Inflammatory macrophage (primary cell): ENCODE measurements at places on chromosomes 11 and 22.
A peak's percentile ranks its signal among the peaks of the same experiment; 100 is the strongest.

- DNase-seq, result no peak
Observed at GRCh38 chr11:26698224-26698623, 23.6 kb downstream of the SLC5A12 start.

DNA sequence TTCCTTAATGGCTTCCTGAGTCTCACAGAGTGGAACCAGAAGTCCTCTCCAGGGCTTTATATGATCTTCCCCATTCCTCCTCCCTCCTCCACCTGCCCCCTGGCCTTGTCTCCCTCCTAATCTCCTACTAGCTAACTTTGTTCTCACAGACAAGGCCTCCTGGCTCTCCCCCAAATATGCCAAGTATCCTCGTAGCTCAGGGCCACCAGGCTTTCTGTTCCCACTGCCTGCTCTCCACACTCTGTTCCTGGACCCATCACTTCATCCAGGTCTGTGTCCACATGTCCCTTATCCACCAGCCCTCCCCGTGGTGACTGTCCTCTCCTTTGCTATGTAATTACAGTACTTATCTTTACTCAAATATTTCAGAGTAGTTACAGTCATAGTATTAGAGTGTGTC is 23.2 kb upstream of the LMO1 start:
- DNase-seq, result no peak

GRCh38 chr11:35723913-35724312 is 61.3 kb downstream of the TRIM44 start:
- DNase-seq, result no peak

- DNase-seq, result no peak
Observed at GRCh38 chr11:92837595-92837994, 131.9 kb upstream of the MTNR1B start.

DNA sequence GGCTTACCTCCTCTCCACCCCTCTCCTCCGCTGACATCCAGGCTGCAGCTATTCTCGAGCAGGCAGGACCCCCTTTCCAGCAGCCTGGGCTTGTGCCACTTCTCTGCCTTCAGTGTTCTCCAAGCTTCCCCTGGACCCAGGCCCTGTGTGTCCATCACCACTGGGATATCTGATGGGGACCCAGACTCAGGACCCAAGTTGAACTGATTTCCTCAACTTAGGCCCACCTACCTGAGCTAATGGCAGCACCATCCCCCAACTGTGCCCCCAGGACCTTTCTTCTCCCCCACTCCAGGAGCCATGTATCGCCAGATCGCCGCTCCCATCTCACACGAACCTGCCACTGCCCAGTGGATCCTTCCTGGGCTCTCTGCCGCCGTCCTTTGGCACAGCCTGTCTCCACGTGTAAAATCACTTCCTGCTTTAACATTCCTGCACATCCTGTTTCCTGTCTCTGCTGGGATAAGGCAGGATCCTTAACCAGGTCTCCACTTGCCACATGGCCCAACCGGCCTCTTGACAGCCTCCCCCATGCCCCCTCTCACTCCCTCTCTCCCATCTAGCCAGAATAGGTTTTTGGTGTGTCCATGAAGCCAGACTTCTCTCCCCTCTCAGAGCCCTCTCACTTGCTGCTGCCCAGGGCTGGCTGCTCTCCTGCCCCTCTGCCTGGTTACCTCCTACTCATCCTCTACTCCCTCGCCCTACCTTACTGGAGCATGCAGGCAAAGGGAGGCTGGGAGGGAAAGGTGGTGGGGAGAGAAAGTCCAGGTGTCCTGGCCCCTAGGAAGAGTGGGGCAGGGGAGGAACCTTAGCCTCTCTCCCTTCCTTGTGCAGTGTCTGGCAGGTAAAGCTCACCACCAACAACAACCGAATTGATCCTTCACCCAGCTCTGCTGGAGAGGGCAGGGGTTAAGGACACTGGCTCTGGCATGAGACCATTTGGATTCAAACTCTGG is 9.4 kb downstream of the SPATA19 start:
- DNase-seq, result no peak

DNA sequence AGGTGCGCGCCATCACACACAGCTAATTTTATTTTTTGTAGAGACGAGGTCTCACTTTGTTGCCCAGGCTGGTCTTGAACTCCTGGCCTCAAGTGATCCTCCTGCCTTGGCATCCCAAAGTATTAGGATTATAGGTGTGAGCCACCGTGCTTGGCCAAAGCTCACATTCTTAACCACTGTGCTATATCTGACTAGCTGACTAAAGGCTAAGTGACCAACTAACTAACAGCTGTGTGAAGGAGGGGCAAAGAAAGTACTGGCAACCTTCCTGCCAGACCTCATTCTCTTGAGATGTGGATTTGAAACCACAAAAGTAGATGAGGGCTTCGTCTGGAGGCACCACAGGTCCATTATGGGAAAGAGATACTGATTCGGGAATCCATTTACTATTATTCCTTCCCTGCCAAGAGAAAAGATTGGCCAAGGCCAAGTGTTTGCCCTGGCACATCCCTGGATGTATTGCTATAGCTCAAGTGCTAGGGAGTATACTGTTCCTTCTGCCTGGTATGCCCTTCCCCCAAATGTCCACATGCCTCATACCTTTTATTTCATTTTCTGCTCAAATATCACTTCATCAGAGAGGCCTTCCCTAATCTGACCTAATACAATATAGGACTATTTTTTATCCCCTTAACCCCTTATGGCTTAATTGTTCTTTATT is 52.7 kb upstream of the RRM1 start:
- DNase-seq, result no peak

- no peak for DNase-seq
Observed at GRCh38 chr11:76836613-76837291, 24.0 kb upstream of the ACER3 start.

DNA sequence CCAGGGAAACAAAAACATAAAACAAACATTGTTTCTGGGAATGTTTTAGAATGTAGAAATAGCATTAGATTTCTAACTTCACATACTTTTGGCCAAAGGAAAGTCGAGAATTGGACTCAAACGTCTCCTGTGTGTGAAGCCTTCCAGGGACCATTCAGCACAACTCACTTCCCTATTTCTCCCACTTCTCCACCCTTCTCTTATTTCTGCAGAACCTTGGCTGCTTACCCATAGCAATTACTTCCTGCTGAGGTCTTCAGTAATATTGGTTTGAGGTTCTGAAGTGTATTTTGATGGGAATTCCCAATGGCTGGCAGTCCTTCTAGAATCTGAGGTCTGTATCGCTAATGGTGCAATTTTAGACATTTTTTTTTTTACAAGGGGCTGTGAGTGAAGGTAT is 158.3 kb upstream of the SNX19 start:
- no peak for DNase-seq

- DNase-seq, result no peak
Observed at GRCh38 chr22:32877196-32877595, 75.7 kb downstream of the TIMP3 start.

- no peak for DNase-seq
Observed at GRCh38 chr11:105960252-105961245, 61.5 kb downstream of the MSANTD4 start.

DNA sequence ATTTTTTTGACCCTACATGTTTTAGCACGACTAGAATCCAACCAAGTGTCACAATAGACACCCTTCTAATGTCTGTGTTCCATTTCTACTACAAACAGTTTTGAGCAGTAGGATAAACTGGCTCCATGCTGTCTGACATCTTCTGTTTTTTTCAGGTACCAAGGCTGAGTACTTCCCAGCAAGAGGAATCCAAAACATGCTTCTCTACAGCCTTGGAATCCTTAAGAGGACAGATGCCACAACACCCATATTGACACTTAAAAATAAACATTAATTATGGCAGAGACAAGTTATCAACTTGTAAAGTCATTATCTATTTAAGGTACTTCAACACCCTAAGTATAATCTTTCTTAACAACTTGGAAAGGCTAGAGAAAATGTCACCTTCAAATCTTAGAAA is 54.2 kb downstream of the LGR4 start:
- no peak for DNase-seq

DNA sequence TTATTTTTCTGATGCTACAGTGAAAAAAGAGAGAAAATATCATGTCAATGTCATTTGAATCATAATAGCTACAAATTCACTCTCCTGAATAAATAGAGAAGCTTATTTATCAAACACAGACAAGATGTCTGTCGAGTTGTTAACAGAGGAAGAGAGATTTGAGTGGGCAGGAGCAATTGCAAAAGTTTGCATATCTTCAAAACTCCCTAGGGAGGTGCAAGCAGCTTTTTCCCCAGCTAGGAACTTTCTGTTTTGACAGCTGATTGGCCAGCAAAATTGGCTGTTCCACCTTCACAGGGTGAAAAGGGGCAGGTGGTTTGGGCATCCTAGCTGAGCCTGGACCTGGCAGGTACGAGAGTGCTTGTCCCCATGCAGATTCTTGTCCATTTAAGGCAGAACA is 98.2 kb downstream of the NTM start:
- DNase-seq, result no peak

- DNase-seq, result no peak
Observed at GRCh38 chr22:48237466-48238283, 1475.2 kb downstream of the TBC1D22A start.

DNA sequence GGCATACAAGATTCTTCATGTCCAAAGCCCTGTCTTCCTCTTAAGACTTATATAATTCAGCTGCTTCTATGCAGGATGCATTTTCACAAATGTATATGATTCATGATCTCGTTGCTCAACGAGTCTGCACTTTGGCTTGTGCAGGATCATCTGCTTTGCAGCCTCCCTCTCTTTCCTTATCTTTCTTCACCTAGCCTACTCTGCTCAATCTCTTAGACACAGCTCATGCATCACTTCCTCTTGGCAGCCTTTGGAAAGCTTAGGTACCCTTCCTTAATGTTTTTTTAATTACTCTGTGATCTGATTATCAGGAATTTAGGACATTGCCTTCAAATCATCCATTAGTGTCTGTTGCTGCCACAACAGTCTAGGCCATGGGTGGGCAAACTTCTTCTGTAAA is 673.8 kb downstream of the NELL1 start:
- DNase-seq, result no peak

DNA sequence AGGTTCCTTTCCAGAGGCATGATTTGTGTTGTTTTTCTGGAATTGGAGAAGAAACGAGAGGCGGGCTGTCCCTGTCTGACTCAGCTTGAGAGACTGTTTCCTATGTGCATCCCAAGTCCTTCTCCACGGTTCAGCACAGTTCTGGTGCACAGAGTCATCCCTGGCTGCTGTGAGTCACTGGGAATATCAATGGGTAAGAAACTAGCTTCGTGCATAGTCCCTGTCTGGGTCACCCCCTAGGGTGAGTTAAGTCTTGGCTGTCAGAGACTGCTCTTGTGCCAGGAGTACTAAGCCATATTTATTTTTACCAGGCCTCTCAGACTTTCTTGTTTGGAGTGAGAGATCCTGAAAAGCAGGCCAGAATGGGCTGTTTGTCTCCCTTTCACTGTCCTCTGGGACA is 2.4 kb upstream of the LRP4 start:
- no peak for DNase-seq

DNA sequence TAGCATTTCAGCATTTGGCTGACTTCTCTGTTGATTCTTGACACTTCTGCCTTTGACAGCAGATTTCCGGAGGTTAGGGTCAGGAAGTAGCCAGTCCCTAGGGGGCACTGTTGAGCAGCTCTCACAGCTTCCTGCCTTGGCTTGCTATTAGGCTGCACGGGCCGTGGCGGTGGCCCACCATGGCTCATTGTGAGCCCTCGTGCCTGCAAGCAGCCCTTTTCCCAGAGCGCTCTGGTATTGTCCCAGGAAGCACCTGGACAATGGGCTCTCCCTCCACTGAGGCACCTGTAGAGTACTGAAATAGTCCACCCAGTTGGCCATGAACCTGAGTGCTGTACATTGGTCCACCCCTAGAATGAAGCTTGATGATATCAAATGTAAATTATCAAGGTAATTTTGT is 100.2 kb upstream of the GAL start:
- DNase-seq, result peak; percentile 52

DNA sequence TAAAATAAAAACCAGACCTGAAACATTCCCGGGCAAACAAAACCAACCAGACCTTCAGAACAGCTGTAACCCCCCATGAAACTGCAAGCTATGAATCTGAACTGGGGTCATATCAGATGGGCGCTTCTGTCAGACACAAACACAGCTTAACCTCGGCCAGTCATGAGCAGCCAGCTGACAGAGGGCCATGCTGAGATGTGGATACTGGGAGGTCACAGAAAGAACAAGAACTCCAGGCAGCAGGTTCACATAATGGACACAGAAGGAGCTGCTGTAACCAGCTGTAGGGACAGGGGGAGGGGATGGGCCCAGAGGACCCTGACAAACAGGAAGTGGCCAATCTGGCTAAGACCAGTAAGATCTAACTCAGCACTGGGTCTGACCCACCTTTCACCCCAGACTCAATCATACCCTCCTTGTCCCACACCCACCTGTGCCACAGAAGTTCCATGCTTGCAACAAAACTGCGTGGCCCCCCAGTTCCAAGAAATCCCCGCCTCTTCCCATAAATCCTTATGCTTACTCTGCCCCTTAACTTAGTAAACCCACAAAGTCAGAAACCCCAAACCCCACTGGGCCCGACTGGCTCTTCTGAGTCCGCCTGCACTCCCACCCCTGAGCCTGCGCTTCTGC is 4.0 kb downstream of the APOL4 start:
- no peak for DNase-seq

GRCh38 chr22:46055911-46056545 is 79.1 kb upstream of the WNT7B start:
- DNase-seq, result no peak

GRCh38 chr11:27013781-27014361 is 20.0 kb downstream of the FIBIN start:
- DNase-seq, result no peak

- no peak for DNase-seq
Observed at GRCh38 chr22:25081409-25081824, 118.2 kb upstream of the CRYBB3 start.

DNA sequence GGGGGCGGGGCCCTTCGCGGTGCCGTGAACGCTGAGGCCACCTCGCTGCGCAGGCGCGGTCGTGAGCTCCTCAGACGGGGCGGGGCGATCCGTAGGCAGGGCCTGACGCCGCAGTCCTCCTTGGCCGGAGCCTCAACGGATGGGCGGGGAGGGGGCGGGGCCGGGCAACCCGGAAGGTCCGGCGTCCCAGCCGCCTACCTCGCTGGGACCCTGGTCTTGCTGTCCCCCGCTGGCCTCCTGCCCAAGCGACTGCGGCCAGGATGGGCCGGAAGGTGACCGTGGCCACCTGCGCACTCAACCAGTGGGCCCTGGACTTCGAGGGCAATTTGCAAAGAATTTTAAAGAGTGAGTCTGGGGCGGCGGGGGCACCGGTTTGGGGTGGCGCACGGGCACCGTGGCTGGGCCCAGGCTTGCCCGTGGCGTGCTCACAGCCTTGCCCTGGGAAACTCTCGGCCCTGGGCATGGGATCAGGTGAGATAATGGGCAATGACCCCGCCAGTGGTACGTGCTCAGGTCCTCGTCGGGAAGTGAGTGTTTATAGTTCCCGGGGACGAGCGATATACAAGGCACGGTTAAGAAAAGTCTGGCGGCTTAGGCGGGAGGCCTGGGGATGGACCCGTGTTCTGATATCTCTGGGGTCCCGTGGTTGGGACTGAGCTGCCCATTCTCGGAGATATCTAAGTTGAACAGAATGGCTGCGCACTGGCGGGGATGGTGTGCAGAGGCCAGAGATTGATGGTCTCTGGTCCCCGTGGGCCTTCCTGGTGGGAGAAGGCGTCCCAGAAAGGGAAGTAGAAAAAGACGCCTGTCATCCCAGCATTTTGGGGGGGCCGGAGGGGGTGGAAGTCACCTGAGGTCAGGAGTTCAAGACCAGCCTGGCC is at the start of gene NADSYN1:
TSS of gene NADSYN1 (plus strand) at position 167 of the 881 bp plus-strand sequence. CDS start at position 261, 94 bp downstream.
- DNase-seq, result peak; percentile 97
